ENCODE measurements at places on chromosomes 7 and 10. TPM values are rescaled to one million over a fixed set of nuclear protein-coding genes. Genes with fewer than 3 reads are reported as not detected.

Gene CLRN3
- total RNA-seq: not detected

Gene FGL2
- 6.1 TPM for total RNA-seq

Gene TFEC
- total RNA-seq: 0.83 TPM

Gene RADIL
- total RNA-seq: 0.18 TPM

Gene STAMBPL1
- 23.3 TPM for total RNA-seq

Gene FGFBP3
- 10.2 TPM for total RNA-seq

Gene CAMK2G
- 61.7 TPM for total RNA-seq

Gene HBP1
- total RNA-seq: 135 TPM

Gene MBLAC1
- 7.2 TPM for total RNA-seq

DNA sequence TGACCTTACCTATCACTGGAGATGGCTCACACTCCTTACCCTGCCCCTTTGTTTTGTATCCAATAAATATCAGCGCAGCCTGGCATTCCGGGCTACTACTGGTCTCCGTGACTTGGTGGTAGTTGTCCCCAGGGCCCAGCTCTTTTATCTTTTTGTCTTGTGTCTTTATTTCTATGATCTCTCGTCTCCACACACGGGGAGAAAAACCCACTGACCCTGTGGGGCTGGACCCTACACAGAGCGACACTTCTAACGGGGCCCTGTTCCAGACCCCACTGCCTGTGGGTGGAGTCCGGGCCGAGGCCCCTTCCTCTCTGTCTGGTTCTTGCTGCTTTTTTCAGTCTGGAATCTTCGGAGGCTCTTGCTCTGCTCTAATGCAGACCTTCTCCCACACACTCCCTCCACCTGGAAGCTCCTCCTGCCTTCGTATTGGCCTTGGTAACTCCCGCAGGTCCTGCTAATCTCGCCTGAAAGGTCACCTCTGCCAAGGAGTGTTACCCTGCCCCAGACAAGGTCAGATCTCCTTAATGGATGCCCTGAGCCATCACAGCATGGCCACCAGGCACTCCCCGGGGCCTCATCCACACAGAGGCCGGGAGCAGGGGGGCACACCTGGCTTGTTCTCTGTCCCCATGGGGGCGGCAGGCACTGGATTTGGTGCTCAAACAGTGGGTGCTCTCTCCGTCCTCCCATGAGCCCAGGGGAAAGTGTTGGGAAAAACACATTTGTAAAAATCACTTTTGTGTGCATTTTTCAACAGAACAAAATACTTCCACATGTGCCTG is 531.7 kb downstream of the PTPRN2 start:
- peak overlapping the region; percentile 72 for H3K27ac ChIP-seq
- no peaks in the 10 kb centered on the region for H3K4me1 ChIP-seq
- no peak overlapping the region for H3K4me3 ChIP-seq
- peaks cover 10% of the 10 kb centered on the region for H3K27me3 ChIP-seq

DNA sequence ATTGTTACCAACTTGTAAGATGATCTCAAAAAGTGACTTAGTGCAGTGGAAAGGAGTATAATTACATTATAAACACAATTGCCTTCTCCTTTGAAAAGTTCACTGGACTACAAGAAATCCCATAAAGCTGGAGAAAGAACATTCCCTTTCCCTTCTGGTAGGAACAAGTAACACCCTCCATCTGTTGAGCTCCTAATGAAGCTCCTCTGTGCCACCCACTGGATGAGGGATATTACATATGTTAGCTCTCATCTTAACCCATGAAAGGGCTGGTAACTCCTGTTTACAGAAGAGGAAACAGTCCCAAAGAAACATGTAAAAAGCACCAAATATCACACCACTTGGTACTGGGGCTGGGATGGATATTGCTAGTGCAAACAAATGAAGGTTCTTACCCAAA is 8.1 kb downstream of the PGAM1 start:
- H3K27me3 ChIP-seq: no peaks in the 10 kb centered on the region
- no peaks in the 10 kb centered on the region for H3K4me1 ChIP-seq
- no peak overlapping the region for H3K4me3 ChIP-seq
- DNase-seq: no peak
- H3K27ac ChIP-seq: no peak overlapping the region

- H3K27ac ChIP-seq: no peak overlapping the region
- no peaks in the 10 kb centered on the region for H3K36me3 ChIP-seq
- peaks cover 2% of the 10 kb centered on the region for H3K4me1 ChIP-seq
- H3K27me3 ChIP-seq: peaks cover 15% of the 10 kb centered on the region
- no peak for DNase-seq
Observed at GRCh38 chr10:49001402-49001801, 61.8 kb upstream of the LRRC18 start.

DNA sequence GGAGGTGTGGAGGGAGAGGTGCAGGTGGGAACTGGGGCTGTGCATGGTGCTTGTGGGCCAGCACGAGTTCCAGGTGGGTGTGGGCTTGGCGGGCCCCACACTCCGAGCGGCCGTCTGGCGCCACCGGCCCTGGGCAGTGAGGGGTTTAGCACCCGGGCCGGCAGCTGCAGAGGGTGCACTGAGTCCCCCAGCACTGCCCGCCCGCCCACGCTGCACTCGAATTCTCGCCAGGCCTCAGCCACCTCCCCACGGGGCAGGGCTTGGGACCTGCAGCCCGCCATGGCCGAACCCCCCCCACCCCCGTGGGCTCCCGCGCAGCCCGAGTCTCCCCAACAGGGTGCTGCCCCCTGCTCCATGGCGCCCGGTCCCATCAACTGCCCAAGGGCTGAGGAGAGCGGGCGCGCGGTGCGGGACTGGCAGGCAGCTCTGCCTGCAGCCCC is 810.2 kb downstream of the PCDH15 start:
- no peaks in the 10 kb centered on the region for H3K27me3 ChIP-seq
- H3K4me3 ChIP-seq: no peak overlapping the region
- DNase-seq: no peak
- peaks cover 3% of the 10 kb centered on the region for H3K36me3 ChIP-seq
- no peak overlapping the region for H3K27ac ChIP-seq
- H3K4me1 ChIP-seq: no peaks in the 10 kb centered on the region

DNA sequence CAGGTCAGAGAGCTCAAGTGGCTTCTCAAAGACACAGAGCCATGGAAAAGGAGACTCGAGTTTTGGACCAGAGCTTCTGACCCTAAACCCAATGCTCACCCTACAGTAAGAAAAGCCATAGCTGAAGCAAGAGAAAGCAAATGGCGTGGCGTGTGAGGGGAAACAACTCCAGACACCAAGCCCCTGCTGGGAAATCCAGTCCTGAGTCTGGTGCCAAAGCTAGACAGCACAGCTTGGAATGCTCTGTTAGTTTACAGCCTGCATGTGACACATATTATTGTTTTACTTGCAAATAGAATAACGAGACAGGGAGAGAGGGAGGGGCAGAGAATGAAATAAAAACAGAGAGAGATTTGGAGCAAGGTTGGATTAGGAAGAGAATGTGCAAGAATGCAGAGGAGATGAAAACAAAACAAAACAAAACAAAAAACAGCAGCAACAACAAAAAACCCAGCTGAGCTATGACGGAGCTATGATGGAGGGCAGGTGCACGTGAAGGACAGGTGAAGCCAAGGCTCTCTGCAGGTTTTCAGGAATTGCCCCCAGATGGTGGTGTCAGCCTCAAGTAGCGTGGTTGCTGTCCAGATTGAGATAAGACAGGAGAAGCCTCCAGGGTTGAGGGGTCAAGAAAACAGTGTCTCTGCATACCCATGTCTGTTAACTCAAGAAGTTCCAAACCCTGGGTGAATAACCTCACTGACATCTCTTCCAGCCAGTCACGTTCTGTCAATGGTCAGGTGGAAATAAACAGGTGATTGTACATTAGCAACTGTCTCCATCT is 69.7 kb upstream of the LRRC18 start:
- no peak overlapping the region for H3K27ac ChIP-seq
- H3K4me3 ChIP-seq: no peak overlapping the region
- peaks cover 2% of the 10 kb centered on the region for H3K27me3 ChIP-seq
- no peaks in the 10 kb centered on the region for H3K4me1 ChIP-seq
- H3K36me3 ChIP-seq: no peaks in the 10 kb centered on the region
- DNase-seq: no peak

GRCh38 chr10:103114876-103115275 is 78.2 kb downstream of the NT5C2 start:
- H3K36me3 ChIP-seq: peaks cover 23% of the 10 kb centered on the region
- H3K27me3 ChIP-seq: no peaks in the 10 kb centered on the region
- H3K4me1 ChIP-seq: peaks cover 5% of the 10 kb centered on the region
- DNase-seq: no peak

DNA sequence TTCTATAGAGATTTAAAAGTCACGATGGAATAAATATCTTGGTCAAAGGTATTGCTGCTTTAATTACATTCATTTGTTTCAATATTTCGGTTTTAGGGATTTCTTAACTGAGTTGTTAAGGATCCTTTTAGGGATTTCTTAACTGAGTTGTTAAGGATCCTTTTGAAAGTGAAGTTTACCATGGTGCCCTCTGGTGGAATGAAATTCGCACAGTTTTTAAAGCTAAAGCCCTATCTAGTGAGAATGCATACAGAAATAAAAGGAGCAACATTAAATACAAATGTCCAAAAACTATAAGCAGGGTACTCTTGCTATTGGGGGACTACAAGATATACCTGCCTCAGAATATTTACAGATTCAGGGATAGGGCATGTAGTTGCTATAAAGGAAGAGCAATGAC is 193.7 kb downstream of the RNLS start:
- H3K4me1 ChIP-seq: peaks cover 16% of the 10 kb centered on the region
- peak; percentile 39 for DNase-seq
- no peaks in the 10 kb centered on the region for H3K36me3 ChIP-seq
- H3K27me3 ChIP-seq: no peaks in the 10 kb centered on the region

DNA sequence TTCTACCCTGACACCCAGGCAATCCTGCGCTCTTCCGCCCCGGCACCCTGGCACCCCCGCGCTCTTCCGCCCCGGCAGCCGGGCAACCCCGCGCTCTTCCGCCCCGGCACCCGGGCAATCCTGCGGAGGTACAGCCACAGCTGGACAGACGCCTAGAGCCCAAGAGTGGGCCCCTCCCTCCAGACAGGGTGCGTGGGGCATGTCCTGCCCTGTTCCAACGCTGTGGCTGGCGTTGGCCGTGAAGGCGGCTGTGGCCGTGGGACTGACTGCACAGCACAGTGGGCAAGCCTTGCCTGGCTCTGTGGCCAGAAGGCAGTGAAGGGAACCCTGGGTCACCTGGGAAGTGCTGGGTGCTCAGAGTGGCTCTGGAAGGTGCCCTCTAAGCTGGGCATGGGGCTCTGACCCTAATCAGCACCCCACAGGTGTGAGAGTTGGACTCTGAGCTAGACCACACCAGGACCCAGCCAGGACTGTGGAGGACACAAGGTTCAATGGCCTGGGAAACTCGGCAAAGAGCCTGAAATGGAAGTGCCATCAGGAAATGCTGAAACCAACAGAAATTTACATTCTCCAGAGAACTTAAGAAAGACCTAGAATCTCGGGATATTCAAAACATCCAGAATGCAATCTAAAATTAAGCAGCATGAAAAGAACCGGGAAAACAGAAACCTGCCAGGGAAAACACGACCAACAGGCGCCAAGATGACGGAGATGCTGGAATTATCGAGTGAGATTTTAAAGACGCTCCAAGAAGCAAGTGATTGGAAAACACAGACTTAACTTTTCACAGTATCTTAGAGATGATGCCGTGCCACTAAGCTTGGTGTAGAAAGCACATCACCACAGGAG is 253.6 kb downstream of the ELFN1 start:
- peak overlapping the region; percentile 61 for H3K27ac ChIP-seq
- DNase-seq: no peak
- H3K4me3 ChIP-seq: peak overlapping the region; percentile 60
- no peaks in the 10 kb centered on the region for H3K27me3 ChIP-seq
- peaks cover 89% of the 10 kb centered on the region for H3K4me1 ChIP-seq
- H3K36me3 ChIP-seq: peaks cover 6% of the 10 kb centered on the region

- H3K27me3 ChIP-seq: no peaks in the 10 kb centered on the region
- peaks cover 67% of the 10 kb centered on the region for H3K4me1 ChIP-seq
- peak overlapping the region; percentile 83 for H3K27ac ChIP-seq
- no peaks in the 10 kb centered on the region for H3K36me3 ChIP-seq
Observed at GRCh38 chr7:50274361-50274760, 30.2 kb upstream of the IKZF1 start.

DNA sequence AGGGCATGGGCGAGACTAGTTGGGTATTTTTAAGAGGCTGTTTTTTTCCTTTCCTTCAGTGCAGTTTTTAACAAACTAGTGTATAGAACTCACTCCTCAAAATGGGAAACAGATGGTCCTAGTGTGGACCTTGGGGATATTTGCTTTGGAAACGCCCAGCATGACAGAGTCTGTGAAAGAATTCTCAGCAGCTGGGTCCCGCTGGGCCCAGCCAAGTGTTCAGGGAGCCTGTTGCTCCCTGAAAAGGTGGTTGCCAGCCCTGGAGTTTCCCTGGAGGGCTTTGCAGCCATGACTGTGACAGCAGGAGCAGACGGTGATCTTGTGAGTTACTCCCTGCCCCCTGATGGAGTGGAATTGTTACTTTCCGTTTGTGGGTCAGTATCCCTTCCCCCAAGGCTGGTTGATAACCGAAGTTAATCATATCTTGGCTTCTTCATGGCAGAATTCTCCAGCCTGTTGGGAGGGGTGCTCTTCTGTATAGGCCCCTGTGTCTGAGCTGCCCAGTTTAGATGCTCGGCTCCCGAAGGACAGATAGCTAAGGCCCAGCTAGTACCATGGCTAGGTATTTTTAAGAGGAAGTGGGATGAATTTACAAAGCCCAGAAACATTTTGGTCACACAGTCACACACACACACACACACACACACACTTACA is 278.6 kb upstream of the HABP2 start:
- peaks cover 28% of the 10 kb centered on the region for H3K36me3 ChIP-seq
- no peaks in the 10 kb centered on the region for H3K27me3 ChIP-seq
- no peaks in the 10 kb centered on the region for H3K4me1 ChIP-seq
- H3K27ac ChIP-seq: no peak overlapping the region
- no peak for DNase-seq

- peaks cover 12% of the 10 kb centered on the region for H3K36me3 ChIP-seq
- H3K4me3 ChIP-seq: no peak overlapping the region
Observed at GRCh38 chr7:1679966-1680730, 10.1 kb downstream of the ELFN1 start.

DNA sequence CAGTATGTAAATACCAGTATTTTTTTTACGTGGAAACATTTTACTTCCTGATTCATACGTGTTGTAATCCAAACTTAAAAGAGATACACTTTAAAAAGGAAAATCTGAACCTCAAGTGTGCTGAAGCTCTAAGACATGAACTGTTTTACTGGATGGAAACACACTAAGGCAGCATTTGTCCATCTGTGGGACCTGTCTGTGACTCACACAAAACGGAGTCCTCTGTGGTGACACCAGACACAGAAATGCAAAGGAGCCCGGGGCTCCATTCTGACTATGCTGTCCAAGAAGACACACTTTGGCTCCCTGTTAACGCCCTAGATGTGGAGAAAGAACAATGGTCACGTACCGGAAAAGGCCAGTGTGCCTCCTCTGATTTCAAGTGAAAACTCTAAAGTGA is 23.9 kb downstream of the RNF133 start:
- no peak overlapping the region for H3K4me3 ChIP-seq
- no peaks in the 10 kb centered on the region for H3K4me1 ChIP-seq
- H3K36me3 ChIP-seq: no peaks in the 10 kb centered on the region
- H3K27ac ChIP-seq: no peak overlapping the region
- DNase-seq: no peak

GRCh38 chr10:87753995-87754866 is 63.8 kb downstream of the ATAD1 start:
- H3K27ac ChIP-seq: no peak overlapping the region
- H3K4me3 ChIP-seq: no peak overlapping the region
- DNase-seq: no peak
- H3K36me3 ChIP-seq: peaks cover 58% of the 10 kb centered on the region
- H3K27me3 ChIP-seq: no peaks in the 10 kb centered on the region
- peaks cover 1% of the 10 kb centered on the region for H3K4me1 ChIP-seq

- no peak overlapping the region for H3K4me3 ChIP-seq
- H3K27ac ChIP-seq: no peak overlapping the region
- no peaks in the 10 kb centered on the region for H3K36me3 ChIP-seq
- DNase-seq: no peak
- H3K4me1 ChIP-seq: no peaks in the 10 kb centered on the region
Observed at GRCh38 chr10:121133901-121134300, 282.7 kb downstream of the WDR11 start.

All from naive thymus-derived CD8-positive, alpha-beta T cell (primary cell).